ENCODE measurements at places on chromosomes 2 and 18.

GRCh38 chr2:173964565-173965371, 405 bp downstream of the SP3 start:
- DNase-seq: peak; percentile 78

- DNase-seq: no peak
These were observed 89.9 kb upstream of the UBXN4 start for GRCh38 chr2:135651717-135652116.

GRCh38 chr2:238106698-238107524, 6.8 kb downstream of the ESPNL start:
- DNase-seq: no peak

GRCh38 chr2:216144857-216145256, 35.7 kb downstream of the XRCC5 start:
- DNase-seq: no peak

GRCh38 chr18:77750006-77750405, 500.4 kb downstream of the GALR1 start:
- no peak for DNase-seq

DNA sequence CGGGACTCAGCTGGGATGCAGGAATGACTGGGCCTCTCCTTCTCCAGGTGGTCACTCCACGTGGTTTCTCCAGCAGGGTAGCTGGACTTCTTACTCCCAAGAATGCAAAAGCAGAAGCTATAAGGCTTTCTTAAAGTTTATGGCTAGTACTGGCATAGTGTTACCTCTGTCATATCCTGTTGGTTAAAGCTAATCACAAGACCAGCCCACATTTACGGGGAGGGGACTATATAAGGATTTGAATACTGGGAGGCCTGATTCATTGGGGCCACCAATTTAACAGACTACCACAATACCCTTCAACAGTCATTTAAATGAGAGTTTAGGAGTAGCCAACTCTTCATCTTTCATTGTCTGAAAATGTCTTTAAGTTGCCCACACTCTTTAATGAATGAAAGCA, 94.4 kb upstream of the TSPYL6 start:
- DNase-seq: no peak

- no peak for DNase-seq
These were observed 968.4 kb upstream of the NRXN1 start for GRCh38 chr2:52000151-52000855.

- no peak for DNase-seq
These were observed 200.7 kb upstream of the PIK3C3 start for GRCh38 chr18:41754332-41754731.

GRCh38 chr18:12309683-12310198, 1.7 kb downstream of the TUBB6 start:
- no peak for DNase-seq

DNA sequence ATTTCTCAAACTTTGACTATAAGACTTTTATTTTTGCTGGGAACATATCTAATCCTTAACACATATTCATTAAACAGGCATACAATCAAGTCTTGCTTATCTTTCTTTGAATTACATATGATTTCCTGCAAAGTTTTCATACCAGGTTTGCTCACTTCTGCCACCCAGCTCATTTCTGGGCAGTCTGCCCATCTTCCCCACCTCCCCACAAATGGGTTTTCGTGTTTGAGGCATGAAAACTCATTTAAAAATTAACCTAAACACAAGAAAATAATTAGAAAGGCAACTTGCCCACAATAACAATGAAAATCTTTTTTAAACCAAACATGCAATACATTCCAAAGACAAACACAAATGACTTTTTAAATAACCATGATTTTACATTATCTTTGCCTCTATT, 3.4 kb downstream of the CHST9 start:
- peak; percentile 18 for DNase-seq

GRCh38 chr18:77032181-77032701, 100.3 kb downstream of the MBP start:
- peak; percentile 31 for DNase-seq

- DNase-seq: no peak
These were observed 6.5 kb downstream of the PER2 start for GRCh38 chr2:238281826-238282480.

DNA sequence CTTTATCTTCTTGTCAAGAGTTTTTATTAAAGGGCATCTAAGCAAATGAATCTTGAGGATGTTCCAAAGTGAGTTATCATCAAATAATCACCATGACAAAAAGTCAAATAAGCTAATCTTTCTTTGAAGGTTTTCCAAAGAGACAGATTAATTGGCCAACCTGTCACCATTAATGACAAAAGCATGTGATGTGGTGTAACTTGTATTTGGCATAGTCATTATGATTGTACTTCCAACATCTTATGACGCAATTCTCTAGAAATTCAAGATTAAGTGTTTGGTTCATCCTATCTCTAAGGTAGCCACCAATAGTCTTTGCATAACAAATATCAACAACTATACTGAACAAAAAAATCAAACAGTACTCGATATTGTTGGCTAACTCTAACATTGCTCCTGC, 28.6 kb downstream of the RBMS1 start:
- no peak for DNase-seq

DNA sequence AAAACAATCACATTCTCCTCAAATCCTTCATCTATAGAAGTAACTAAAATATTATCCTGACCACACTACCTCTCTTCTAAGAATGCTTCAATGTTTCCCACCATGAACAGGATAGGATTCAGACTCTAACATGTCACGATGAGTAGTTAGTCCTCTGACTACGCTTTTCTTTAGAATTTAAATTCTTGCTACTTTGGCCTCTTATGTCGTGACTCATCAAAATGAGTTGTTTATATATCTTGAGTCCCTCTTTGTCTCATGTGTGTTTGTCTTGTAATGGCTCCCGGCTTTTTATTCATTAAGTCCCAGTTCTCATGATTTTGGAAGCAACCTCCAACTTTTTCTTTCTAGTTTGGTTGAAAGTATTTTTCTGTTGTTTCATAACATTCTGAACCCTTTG, 1289.2 kb downstream of the DSC3 start:
- DNase-seq: no peak

- DNase-seq: no peak
These were observed 232.8 kb downstream of the DYM start for GRCh38 chr18:49227441-49228165.

- DNase-seq: no peak
These were observed 395.1 kb downstream of the FBXO15 start for GRCh38 chr18:73752546-73752945.

DNA sequence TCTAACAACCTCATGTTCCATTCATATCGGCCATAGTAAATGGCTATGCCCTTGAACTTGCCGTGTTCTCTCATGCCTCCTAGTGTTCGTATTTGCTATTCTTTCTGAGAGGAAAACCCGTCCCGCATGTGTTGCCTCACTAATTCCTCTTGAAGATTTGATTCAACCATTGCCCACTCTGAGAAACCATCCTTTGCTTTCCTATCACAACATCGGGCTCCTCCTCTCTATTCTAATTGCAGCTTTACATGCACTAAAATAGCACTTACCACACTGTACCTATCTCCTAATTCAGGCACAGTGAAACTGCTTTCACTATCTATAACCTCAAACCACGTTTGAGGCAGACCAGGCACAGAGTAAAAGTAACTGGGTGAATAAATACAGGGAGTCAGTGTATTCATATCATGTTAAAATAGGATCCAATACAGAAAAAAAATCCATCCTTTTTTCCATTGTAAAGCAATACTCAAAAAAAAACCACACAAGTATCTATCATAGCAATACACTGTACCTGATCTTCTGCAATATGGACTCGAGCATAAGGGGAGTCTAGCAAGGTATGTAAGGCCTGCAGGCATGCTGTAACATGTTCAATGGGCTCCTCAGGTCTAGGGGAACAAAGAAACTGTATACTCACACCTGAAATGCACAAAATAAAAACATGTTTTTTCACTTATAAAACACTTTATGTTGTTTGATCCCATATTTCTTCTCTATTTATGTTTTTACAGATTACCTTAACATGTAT, 39.0 kb upstream of the STRN start:
- no peak for DNase-seq

DNA sequence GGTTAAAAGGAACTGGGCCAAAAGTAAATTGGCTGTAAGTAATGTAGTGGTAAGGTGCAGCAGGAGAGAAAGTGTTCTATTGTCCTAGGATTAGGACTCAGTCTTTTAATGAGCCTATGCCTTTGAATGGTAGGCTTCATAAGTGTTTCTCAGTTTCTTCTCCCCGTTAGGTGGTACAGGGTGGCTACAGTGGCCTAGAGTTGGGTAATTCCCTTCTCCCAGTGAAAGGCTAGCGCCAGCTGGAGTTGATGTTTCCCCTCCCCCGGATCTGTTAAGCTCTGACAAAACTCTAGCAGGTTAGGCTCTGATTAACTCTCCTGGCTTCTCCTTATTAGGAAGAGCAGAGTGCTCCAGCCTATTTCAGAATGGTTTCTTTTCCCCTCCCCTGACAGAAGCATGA, 127.7 kb downstream of the DNAH6 start:
- no peak for DNase-seq

DNA sequence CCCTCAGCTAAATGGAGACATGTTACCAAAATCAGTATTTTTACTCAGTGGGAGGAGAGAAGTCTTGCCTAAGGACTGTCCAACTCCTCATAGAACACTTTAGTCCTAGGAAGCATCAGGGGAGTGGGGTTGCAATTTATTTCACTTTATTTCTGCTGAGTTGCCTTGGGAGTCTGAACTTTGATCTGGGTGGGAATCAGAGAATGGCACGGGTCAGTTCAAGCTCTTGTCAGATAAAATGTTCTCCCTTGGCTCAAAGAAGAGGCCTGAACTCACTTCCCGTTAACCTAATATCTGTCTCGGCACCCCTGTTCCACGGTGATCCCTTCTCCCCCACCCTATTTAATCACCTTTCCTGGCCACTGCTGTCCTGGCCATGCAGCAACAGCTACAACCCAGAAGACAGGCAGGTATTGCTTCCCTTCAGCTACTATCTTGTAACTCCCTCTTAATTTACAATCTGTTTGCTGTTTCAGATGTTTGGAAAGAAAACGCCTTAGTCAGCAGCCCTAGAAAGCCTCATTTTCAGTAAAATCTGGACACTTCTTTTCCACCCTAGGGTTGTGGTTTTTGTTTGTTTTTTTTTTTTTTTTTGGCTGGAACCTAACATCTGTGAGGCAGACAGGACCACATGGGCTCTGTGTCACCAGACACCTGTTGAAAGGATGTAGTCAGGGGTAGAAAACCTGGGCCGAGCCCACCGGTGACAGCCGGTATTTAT, 52.5 kb downstream of the SERTAD2 start:
- no peak for DNase-seq

GRCh38 chr2:181594322-181594721, 62.6 kb downstream of the CERKL start:
- DNase-seq: no peak

GRCh38 chr2:164430166-164430783, 191.0 kb downstream of the GRB14 start:
- DNase-seq: peak; percentile 48

GRCh38 chr2:9574331-9574730, 18.7 kb upstream of the ADAM17 start:
- no peak for DNase-seq

GRCh38 chr2:20626698-20627513, 24.0 kb downstream of the HS1BP3 start:
- DNase-seq: no peak

GRCh38 chr2:207330912-207331311, 165.2 kb upstream of the KLF7 start:
- no peak for DNase-seq

- no peak for DNase-seq
These were observed 26.2 kb downstream of the INHBB start for GRCh38 chr2:120371969-120372625.

GRCh38 chr2:14143435-14143834, 489.1 kb upstream of the LRATD1 start:
- no peak for DNase-seq

DNA sequence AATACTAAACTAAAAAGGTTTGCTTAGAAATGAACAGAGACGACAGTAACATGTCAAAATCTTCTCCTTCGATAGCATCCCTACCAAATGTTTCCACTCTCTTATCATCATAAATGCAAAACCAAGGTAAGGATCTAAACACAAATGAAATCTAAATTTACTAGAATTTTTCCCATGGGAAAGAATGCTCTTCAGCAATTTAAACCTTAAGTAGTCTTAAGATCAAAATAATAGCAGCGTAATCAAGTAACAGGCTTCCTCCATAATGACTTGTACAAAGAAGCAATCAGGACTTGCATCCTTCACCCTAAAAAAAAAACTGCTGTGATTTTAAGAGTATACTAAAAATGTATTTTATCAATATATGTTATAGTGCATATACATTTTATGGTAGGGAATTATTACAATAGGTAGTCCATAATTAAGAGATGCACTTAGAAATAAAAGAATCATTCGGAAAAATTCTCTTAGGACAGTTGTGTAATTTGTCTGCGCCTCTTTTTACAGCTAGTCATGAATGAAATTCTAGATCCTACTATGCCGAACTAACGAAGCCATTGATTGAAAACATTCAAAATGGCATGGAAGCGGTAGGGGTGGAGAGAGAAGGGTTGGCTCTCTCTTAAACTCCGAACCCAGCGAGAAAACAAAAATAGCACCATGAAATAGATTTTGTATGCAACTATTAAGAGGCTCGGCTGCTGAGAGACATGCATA, 1.3 kb downstream of the PGAP1 start:
- no peak for DNase-seq

GRCh38 chr2:96103187-96103601, 13.2 kb downstream of the ADRA2B start:
- no peak for DNase-seq

DNA sequence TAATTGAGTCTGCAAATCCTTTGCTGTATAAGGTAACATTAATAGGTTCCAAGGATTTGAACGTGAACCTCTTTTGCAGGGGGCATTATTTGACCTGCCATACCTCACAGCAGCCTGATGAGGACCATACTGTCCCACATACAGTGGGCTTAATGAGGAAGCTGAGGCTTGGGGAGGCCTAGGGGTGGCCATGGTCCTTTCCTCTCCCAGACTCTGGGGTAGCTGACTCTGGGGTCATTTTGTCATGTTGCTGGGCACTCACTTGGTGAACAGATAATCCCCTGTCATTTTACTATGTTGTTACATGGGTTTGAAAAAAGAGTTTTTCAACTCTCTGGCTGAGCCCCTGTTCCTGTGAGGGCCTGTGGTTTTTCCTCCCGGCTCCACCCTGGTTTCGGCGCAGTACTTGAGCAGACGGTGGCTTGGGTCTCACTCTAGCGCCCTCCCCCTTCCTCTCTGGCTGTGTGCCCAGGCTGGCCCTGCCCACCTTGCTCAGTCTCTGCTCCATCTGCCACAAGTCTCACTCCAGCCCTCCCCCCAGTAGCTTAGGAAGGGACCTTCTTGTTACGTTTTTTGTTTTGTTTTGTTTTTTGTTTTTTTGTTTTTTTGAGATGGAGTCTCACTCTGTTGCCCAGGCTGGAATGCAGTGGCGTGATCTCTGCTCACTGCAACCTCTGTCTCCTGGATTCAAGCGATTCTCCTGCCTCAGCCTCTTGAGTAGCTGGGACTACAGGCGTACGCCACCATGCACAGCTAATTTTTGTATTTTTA, 21.0 kb downstream of the INPP4A start:
- DNase-seq: peak; percentile 83

DNA sequence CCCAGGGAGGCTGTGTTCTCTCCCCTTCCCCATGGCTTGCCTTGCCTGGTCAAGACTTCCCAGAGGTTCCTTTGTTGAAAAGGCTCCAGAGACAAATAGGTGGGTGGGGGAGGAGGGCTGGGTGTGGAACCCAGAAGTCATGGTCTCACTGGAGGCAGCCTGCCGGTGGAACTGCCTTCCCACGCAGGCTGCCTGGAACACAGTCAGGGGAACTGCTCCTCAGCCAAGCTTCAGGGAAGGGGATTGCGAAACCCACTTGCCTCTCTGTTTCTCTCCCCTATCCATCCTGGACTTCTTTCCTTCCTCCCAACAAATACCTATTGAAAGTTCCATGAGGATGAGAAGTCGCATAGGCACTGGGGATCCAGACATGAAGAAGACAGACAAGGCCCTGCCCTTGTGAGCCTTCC, 31.6 kb downstream of the MARCO start:
- no peak for DNase-seq
